Activated T-helper 1 cell treated with Interleukin-2 at 50 U/mL for 16 hours (primary cell): ENCODE measurements at places on chromosomes 5 and 9.

- DNase-seq: no peak
Observed at GRCh38 chr5:38468202-38468673, 88.2 kb downstream of the LIFR start.

DNA sequence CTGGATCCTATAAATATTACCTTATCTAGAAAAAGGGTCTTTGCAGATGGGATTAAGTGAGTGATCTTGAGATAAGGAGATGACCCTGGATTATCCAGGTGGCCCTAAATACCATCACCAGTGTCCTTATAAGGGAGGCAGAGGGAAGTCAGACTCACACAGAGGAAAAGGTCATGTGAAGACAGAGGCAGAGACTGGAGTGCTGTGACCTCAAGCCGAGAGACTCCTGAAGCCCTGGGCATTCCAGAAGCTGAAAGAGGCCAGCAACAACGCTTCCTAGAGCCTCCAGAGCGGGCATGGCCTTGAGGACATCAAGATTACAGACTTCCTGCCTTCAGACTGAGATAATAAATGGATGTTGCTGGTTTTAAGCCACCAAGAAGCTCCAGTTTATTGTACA lies 118.8 kb downstream of the ATPSCKMT start:
- DNase-seq: no peak

DNA sequence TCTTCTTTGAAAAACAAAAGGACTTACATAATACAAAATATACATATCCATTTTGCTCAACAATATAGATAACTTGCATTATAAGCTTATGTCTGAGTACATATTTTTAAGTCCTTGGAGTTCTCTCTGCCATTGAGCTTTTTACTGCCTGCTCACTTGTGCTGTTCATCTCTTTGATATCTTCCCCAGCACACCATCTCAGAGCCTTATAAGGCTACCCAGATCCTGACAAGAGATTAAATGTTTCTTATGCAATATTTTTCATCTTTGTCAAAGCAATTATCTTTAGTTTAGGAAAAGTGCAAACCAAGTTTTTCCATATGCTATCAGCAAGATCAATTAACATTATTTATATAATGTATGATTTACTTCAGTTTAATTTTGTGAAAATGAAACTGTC lies 60.7 kb upstream of the ITGA1 start:
- no peak for DNase-seq

- no peak for DNase-seq
Observed at GRCh38 chr9:79477955-79478771, 93.6 kb upstream of the TLE4 start.

DNA sequence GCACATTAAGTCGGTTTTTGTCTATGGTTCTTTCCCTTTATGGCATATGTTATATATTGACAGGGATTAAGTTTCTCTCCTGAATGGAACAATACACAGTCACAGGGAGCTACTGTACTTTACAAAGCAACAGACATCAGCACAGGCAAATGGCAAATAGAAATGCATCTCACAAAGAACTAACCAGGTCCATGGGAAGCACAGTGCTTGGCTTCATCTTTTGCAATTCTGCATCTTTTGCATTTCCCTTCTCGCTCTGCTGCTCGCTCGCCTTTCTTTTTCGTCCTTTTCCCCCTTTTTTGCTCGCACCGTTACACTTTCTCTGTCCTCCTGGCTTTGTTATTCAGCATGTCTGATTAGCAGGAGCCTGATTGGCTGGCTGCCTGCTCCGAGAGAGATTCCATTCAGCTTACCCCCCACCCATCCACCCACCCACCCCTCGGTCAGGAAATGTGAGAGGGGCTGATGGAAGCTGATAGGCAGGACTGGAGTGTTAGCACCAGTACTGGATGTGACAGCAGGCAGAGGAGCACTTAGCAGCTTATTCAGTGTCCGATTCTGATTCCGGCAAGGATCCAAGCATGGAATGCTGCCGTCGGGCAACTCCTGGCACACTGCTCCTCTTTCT lies at the start of gene ADAMTSL1:
ADAMTSL1 (plus strand) TSS at position 502 of the 628 bp plus-strand sequence; CDS start at position 582, 80 bp downstream.
- DNase-seq: no peak

- DNase-seq: no peak
Observed at GRCh38 chr9:93829271-93830011, 125.7 kb downstream of the BARX1 start.

DNA sequence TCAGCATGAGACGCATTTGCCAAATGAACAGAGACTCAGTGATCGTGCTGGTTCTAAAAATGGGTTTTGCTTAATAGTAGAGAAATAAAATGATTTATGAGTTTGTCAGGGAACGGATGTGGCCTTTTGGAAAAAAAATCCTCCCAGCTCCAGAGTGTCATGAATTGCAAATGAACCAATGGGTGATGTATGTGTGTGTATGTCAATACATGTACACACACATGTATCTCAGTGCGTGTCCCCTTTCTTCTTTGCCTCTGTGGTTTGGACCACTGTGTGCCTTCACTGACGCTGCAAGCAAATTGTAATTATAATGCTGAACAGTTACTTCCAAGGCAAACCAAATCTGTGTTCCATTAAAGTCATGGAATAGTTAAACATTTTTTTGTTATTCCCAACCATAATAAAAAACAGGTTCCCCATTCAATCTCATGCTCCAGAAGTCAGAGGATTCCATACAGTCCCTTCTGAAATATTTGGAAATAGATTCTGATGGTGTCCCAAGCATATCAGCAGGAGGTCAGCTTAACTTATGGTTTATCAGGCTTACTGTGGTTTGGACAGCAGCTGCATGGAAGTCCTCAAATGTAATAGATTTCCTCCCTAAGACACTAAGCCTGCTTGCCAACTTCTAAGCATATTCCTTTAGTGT lies 630.5 kb downstream of the ACTL7B start:
- DNase-seq: no peak

DNA sequence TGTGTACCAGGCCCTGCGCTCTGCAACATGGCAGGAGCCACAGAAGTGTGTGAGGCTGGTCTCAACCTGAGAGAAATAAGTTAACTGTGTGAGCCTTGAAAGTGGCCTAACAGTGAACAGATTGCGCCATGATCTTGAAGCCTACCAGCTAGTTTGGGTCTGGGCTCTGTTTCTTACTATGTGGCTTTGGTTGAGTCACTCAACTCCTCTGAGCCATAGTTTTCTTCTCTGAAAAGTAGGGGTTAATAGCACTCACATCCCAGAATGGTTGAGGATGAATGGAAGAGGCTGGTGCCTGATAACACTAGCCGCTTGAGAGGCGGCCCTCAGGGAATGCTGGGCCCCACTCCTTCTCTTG lies 121.5 kb downstream of the RGS3 start:
- no peak for DNase-seq

GRCh38 chr5:65451436-65451835 lies 30.3 kb downstream of the ADAMTS6 start:
- no peak for DNase-seq
